ENCODE measurements at places on chromosomes 1 and 21. TPM values are rescaled to one million over a fixed set of nuclear protein-coding genes. Genes with fewer than 3 reads are reported as not detected.

DNA sequence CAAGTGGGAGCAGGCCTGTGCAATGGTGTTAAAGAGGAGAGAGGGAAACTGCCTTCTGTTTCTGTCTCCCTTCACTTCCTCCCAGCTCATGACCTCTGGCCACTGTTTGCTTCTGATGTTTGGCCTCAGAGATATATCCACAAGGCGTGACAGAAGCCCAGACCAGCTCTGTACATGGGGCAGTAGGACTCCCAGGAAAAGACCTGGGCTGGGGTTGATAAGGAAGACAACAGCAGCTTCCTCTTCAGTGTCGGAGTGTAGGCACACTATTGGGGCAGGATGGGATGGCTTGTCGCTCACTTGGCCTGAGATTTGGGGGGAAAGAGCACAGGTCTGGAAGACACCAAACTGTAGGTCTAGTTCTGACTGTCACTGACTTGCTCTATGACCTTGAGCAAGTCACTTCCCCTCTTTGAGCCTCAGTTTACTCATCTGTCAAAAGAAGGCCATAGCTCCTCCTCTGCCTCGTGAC, 67.8 kb upstream of the KLHDC7A start:
- no peak for DNase-seq

Gene GIPC2
- total RNA-seq = 0.02 TPM

Gene GRHL3
- not detected for total RNA-seq

Gene TPTE
- total RNA-seq = 3.7 TPM

DNA sequence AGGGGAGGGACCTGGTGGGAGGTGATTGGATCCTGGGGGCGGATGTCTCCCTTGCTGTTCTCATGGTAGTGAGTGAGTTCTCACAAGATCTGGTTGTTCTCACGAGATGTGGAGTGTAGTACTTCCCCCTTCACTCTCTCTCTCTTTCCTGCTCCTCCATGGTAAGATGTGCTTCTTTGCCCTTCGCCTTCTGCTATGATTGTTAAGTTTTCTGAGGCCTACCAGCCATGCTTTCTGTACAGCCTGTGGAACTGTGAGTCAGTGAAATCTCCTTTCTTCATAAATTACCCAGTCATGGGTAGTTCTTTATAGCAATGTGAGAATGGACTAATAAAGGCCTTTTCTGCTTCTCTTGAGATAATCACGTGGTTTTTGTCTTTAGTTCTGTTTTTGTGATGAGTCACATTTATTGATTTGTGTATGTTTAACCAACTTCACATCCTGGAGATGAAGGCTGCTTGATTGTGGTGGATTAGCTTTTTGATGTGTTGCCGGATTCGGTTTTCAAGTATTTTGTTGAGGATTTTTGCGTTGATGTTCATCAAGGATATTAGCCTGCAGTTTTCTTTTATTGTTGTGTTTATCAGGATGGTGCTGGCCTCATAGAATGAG, 45.5 kb downstream of the RABGAP1L start:
- DNase-seq = no peak

DNA sequence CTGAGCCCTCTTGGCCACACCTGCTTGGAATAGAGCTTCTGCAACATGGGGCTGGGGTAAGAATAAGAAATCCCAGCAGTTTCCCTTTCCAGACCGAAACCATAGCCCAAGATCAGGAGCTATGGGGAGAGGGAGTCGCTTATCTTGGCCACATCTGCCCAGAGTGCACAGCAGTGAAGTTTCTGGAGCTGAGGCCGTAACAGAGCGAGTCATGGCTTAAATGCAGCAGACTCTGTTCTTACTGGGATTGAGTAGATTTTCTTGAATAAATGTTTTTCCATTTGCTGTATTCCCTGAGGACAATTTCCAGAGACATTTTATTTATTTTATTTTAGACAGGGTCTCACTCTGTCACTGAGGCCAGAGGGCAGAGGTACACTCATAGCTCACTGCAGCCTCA, 33.5 kb downstream of the CFAP57 start:
- DNase-seq = peak; percentile 17

DNA sequence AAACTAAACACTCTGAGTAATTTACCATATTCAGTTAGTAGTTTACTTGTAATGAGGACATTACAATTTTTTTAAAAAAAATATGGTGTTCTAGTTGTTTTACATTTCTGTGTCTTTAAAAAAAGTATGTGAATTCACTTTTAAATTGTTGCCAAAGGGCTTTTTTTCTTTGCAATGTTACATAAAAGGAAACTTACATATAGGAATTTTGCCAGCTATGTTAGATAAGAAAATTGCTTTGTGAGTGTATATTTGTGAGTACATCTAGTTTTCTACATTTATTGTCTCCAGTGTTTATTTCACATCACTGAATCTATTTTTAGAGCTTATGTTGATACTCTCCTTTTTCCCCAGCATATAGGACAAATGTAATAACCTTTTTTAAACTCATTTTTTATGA, 206.8 kb downstream of the GPR52 start:
- DNase-seq = no peak

GRCh38 chr21:25298512-25299491, 308.5 kb downstream of the MRPL39 start:
- no peak for DNase-seq

- DNase-seq = no peak
These were observed 203.0 kb downstream of the RWDD3 start for GRCh38 chr1:95437011-95437410.

DNA sequence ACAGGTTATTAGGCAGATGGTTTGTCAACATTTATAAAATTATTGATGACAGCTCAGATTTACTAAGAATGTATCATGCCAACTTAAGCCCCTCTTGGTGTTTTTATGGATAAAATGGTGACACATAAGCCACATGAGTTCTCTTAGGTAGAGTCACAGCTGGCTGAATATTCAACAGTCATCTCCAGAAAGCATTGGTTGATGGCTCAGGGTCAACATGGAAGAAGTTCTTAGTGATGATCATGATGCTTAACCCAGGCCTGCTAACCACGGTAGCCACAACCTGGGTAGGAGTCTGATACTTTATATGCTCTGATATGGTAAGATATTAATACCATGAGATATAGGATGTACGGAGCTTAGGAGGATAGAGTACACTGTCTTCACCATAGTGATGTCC, 46.4 kb upstream of the SIPA1L2 start:
- no peak for DNase-seq

- peak; percentile 80 for DNase-seq
These were observed 34.4 kb downstream of the COL18A1 start for GRCh38 chr21:45439161-45439872.

DNA sequence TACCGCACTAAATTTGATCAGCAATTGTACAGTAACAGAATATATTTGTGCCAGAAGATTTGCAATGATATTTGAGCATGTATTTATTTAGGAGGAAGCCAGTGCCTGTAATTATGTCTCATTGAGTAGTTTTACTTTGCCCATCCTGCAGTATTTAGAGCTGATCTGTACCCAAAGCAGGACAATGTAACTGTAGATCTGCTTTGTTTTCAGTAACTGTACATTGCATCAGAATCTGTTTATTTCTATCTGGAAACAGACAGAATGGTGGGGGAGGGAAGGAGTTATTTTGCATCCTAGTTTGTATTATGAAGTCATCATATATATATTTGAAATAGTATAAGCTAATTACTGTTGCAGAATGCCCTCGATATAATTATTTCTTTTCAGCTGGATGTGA, 36.2 kb upstream of the LRRC8C start:
- no peak for DNase-seq

Gene TFF2
- total RNA-seq = not detected

Gene ADCY10
- not detected for total RNA-seq

Gene ICOSLG
- 0.33 TPM for total RNA-seq

GRCh38 chr1:56931211-56931610, 34.6 kb downstream of the C8B start:
- DNase-seq = no peak

GRCh38 chr1:68409426-68409825, 40.3 kb downstream of the RPE65 start:
- DNase-seq = peak; percentile 62

DNA sequence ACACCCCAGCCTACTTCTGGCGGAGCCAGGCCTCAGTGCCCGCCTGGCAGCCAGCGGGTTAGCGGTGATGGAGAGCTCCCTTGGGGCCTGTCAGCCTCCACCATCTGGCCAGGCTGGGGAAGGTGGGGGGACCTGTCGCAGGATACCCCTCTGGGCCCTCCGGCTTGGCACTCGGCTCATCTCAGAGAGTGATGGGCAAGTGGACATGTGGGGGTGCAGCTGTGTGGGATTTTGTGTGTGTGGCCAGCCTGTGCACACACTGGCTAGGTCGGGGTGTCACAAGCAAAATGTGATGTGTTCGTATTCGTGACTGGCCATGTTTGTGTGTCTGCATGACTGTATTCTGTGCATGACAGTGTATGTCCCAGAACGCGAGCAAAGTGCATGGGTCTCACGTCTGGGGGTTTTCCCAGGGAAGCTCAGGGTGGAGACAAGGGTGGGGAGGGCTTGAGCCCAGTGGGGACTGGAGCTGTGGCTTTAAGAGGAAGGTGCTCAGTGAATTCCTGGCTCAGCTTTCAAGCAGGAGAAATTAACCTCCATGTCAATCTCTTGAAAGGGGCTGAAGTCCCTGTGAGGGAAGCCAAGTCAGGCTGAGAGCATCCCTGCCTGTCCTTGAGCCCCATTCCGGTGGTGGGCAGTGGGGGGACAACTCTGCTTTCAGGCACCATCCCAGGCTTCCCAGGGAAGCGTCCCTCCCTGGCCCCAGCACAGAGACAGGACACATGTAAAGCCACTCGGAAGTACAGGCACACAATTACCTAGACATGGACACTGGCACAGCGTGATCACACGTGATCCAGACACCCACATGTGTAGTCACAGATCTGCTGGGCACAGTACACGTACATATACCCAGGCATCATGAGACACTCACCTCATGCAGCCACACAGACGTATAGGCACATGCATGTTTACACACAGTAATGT, 21.1 kb upstream of the ADGRB2 start:
- DNase-seq = no peak

DNA sequence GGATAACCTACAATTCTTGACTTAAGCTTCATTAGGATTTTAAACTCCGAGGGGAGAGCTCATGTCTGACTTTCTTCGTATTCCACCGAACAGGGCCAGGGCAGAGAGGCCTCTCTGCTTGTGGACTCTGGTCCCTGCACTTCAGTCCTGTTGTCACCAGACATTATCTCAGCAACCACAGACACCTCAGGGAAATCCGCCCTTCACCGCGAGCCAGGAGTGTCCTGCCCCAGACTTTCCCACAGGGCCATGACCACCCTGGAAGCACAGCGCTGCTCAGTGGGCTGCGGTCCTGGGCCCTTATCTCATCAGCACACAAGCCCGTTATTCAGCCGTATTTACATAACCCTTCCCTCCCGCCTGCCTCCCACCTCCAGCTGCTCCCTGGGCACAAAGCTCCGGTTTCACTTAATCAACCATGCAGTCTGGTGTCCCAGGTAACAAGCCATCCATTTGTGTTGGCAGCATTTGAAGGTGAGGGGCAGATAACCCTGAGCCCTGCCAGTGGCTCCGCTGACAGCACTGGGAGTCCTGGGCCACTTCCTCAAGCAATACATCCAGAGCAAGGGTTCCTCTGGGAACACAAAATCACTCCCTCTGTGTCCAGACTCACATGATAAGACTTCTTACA, 122.8 kb upstream of the RAB4A start:
- DNase-seq = peak; percentile 51

Gene ZBTB8B
- 0.02 TPM for total RNA-seq

Gene NES
- total RNA-seq = 0.48 TPM

DNA sequence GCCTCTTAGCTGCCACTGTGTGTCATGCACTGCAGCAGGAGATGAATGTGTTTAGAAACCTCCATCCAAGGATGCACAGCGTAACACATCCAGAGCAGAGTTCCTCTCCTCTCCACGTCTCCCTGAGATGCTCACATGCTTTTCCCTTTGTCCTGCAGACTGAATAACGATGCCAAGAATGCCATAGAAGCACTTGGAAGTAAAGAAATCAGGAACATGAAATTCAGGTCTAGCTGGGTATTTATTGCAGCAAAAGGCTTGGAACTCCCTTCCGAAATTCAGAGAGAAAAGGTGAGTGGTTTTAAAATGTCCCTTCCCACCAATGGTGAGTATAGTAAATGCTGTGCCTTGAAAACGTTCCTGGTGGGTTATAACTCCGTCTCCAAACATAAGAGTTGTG, 13.4 kb upstream of the MX2 start:
- DNase-seq = no peak

DNA sequence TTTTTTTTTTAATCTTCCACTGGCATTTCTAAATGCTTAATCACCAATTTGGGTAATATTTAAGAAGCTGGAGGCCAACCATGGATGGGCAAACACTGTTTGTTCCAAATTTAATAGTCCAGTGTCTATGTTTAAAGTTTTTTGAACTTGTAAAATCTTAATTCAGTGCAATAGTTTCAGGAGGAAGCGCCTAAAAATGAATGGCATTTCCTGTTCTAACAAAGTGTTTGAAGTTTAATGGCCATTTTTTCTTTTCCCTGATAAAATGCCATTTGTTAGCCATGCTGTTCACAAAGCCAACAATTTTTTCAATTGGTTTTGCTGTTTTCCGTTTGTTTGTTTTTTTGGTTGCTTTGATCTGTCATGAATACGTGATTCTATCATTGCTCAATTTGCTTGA, 552.1 kb downstream of the LMO4 start:
- no peak for DNase-seq

Gene MEAF6
- total RNA-seq = 113 TPM

GRCh38 chr1:56531624-56532349, 47.6 kb downstream of the PLPP3 start:
- DNase-seq = no peak

DNA sequence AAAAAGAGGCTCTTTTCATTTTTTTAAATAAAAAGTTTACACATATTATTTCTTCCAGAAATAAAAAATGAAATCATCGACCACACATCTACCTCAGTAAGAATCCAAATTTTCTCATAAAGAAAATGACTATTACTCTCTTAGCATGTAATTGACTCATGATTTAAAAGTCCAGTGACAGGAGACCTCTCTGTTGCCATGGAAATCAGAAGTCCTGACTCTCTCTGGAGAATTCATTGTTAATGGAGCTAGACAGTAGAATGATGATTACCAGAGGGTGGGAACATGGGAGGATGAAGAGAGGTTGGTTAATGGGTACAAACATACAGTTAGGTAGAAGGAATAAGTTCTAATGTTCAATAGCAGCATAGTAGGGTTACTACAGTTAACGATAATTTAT, 5.0 kb upstream of the CLCA4 start:
- DNase-seq = no peak

DNA sequence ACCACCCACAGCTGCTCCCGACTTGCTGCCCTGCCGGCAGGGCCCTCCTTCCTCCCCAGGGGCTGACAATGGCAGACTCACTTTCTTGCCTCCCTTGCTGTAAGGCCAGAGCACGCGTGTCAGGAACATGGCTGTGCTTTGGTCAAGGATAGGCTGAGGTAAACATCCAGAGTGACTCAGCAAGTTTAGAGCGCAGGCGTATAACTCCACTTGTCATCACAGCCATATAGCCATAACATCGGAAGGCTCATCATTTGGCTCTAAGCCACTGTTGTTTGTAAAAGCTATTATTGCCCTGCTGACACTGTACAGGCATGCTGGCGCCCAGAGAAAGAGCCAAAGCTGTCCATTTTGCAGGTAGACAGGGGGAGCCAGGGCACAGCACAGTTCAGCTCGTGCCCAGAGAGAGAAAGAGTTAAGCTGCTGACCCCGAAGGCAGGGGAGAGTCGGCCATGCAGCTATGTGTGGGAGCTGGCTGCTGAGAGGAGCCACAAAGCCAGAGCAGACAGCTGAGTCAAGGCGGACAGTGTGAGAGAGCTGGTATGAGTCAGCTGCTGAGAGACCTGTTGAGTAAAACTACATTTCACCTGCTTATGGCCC, 60.6 kb downstream of the GNG4 start:
- no peak for DNase-seq

- peak; percentile 54 for DNase-seq
These were observed 51.8 kb upstream of the CXADR start for GRCh38 chr21:17461014-17461413.

- DNase-seq = no peak
These were observed 34.2 kb upstream of the HSD3B1 start for GRCh38 chr1:119472819-119473175.
